ENCODE measurements at places on chromosomes 12 and 14. TPM values are rescaled to one million over a fixed set of nuclear protein-coding genes. Genes with fewer than 3 reads are reported as not detected.

Gene GAPDH
- total RNA-seq, result 4,140 TPM

Gene LMNTD1
- total RNA-seq, result not detected

Gene ACSS3
- total RNA-seq, result 0.35 TPM

Gene OAS1
- 43.9 TPM for total RNA-seq

Gene ARHGAP9
- total RNA-seq, result 4.5 TPM

Gene SOX5
- 0.53 TPM for total RNA-seq

- H3K4me3 ChIP-seq, result no peak overlapping the region
- no peak for DNase-seq
- H3K36me3 ChIP-seq, result no peaks in the 10 kb centered on the region
- no peaks in the 10 kb centered on the region for H3K27me3 ChIP-seq
- no peak overlapping the region for H3K27ac ChIP-seq
- H3K4me1 ChIP-seq, result peaks cover 5% of the 10 kb centered on the region
These were observed 4.2 kb upstream of the PLEKHA5 start for GRCh38 chr12:19125325-19125724.

DNA sequence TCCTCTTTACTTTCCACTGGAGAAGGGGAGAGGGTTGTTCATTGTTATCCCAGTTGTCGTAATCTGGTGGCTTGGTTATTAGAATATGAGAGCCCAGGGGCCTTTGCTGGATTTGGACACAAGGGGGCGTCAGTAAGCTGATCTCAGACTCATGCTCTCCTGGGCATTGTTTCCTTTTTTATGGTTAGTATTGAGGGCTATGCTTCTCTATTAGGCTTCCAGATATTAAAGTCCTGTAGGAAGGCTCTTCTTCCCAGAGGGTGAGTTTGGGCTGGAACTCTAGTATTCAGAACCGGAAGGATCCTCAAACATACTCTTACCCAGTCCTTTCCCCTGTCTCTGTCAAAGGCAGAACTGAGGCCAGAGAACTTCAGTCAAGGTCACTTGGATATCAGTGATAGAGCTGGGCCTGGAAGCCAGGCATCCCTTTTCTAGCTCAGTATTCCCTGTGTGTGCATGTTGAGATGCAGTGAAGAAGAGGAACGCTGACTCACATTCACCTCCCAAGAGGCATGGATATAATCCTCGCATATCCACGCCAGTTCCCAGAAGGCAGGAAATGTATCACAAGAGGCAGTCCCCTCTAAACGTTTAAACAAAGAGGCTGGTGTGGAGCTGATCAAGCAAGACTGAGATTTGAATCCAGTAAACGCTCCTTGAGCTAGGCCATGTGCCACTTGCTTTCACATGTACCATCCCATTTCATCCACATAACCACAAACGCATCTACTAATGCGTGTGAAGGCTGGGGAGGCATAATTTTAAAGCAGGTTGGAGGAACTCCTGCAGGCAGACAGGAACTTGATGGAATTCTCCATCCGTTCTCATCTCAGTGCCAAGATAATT, 41.6 kb downstream of the UBE3B start:
- H3K36me3 ChIP-seq, result peaks cover 100% of the 10 kb centered on the region
- peak overlapping the region; percentile 58 for H3K27ac ChIP-seq
- H3K4me3 ChIP-seq, result no peak overlapping the region
- DNase-seq, result no peak

DNA sequence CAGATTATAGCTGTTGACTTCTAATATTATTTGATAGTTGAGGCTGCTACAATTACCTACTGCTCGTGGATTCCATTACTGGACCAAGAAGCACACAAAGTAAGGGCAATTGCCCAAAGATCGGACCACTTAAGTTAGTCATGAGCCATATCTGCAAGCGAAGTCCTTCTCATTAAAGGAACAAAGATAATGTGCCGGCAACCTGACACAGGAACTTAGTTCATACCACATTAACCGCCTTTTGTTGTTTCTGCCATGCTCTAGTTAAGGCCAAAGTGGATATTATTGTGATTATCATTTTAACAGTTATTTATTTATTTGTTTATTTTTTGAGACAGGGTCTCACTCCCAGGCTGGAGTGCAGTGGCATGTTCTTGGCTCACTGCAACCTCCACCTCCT, 38.1 kb upstream of the TMED10 start:
- no peak for DNase-seq
- H3K4me1 ChIP-seq, result no peaks in the 10 kb centered on the region
- no peaks in the 10 kb centered on the region for H3K36me3 ChIP-seq
- no peaks in the 10 kb centered on the region for H3K27me3 ChIP-seq
- no peak overlapping the region for H3K27ac ChIP-seq

- no peak overlapping the region for H3K4me3 ChIP-seq
- H3K27ac ChIP-seq, result no peak overlapping the region
- H3K27me3 ChIP-seq, result no peaks in the 10 kb centered on the region
- H3K36me3 ChIP-seq, result no peaks in the 10 kb centered on the region
- H3K4me1 ChIP-seq, result no peaks in the 10 kb centered on the region
These were observed 300.9 kb downstream of the SOX5 start for GRCh38 chr12:23648546-23648945.

DNA sequence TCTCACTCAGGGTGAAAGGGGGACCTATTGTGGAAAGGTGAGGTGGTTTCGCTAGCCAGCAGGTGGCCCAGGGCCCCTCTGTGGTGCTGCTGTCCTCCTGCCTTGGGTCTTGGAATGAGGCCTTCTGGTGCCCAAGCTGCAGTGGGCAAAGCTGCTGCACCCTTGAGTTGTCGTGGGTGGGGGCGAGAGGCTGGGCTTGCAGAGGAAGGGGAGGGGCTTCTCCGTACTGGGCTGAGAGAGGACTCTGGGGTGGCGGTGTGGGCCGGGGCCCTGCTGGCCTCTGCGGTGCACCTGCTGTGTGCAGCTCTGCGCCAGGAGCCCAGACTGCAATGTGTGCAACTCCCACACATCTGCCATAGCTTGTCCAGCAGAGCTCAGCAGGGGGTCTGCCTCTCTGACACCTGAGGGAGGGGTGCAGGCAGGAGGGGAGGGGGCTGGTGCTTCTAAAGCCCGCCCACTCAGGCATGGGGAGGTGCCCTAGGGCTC, 145.8 kb downstream of the KIF26A start:
- no peak overlapping the region for H3K27ac ChIP-seq
- no peaks in the 10 kb centered on the region for H3K27me3 ChIP-seq
- no peak overlapping the region for H3K4me3 ChIP-seq
- no peaks in the 10 kb centered on the region for H3K4me1 ChIP-seq

GRCh38 chr12:7493006-7493405, 10.6 kb downstream of the CD163 start:
- H3K36me3 ChIP-seq, result no peaks in the 10 kb centered on the region
- DNase-seq, result no peak
- no peak overlapping the region for H3K27ac ChIP-seq
- H3K27me3 ChIP-seq, result no peaks in the 10 kb centered on the region
- H3K4me3 ChIP-seq, result no peak overlapping the region
- H3K4me1 ChIP-seq, result no peaks in the 10 kb centered on the region

DNA sequence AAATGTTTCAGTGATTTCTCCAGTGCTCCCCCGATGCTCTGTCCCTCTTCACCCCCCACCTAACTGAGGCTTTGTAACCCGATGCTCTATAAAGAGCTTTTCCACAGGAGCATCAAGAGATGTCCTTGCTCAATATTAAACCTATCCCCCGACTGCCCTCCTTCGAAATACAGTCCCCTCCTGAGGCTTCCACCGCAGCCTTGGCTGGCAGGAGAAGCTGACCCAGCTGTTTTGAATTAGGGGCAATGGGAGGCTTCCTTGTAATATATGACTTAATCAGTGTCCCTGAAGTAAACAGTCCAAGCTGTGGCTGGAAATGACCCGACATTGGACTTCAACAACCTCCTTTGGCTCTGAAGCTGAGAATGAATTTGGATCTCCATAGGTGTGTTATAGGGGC, 62.4 kb downstream of the TMEM30B start:
- H3K36me3 ChIP-seq, result no peaks in the 10 kb centered on the region
- no peak overlapping the region for H3K4me3 ChIP-seq
- H3K27ac ChIP-seq, result no peak overlapping the region

DNA sequence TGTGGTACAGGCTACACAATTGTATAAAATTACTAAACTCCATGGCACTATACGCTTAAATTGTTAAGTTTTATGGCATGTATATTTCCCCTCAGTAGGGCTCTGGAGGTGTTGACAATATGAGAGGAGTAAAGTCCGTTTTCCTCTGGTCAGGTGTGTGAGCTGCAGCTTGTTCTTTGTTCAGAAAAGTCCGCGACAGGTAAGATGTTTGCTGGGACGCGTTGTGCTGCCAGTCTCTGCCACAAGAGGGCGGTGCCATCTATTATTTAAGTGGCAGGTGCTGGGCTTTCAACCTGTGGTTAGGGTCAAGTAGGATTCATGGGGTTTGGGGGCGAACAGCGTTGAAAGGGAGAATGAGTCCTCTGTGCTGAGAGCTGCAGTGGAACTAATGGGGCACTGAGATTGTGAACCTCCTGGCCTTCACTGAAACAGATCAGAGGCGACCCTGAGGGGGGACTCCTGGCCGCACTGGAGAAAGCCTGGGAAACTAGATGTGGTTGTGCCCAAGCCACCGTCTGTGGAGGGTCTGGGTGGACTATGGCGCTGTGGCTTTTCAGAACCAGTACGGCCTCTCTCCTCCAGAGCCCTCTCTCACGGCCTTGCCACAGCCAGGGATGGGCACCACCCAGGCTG, 179.0 kb downstream of the SLC15A4 start:
- no peaks in the 10 kb centered on the region for H3K4me1 ChIP-seq

DNA sequence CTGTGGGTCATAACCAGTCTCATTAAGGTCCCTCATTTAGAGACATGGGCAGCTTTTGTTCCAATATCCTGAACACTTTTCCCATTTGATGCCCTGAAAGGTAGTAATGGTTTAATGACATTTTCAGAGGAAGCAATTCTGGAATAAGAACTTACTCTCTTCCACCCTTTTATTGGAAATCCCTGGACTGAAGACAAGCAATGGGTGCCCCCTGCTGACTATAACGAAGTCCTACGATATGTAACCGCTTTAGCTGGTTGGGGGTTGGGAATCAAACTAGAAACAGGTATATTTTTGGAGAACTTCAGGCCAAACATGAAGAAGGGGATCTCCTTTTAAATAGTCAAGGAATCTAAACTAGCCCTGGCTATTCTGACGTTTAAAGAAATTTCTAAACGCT, 20.5 kb downstream of the SARNP start:
- no peaks in the 10 kb centered on the region for H3K4me1 ChIP-seq
- H3K27ac ChIP-seq, result no peak overlapping the region
- DNase-seq, result no peak
- no peak overlapping the region for H3K4me3 ChIP-seq
- H3K36me3 ChIP-seq, result peaks cover 100% of the 10 kb centered on the region

DNA sequence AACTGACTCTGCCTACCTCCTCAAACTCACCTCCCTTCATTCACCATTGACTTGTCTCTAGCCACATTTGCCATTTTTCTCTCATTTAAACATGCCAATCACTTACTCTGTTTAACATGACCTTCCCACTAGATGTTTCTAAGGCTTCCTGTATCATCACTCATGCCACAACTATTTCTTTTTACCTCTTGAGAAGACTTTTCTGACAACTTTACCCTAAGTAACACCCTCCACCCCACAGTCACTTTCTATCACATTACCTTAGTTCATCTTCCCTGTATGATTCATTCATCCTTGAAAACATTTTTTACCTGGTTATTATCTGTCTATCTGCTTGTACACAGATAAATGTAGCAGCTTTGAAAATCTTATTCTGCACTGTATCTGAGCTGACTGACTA, 19.4 kb downstream of the PLCZ1 start:
- DNase-seq, result no peak
- H3K27me3 ChIP-seq, result no peaks in the 10 kb centered on the region
- H3K4me1 ChIP-seq, result no peaks in the 10 kb centered on the region

DNA sequence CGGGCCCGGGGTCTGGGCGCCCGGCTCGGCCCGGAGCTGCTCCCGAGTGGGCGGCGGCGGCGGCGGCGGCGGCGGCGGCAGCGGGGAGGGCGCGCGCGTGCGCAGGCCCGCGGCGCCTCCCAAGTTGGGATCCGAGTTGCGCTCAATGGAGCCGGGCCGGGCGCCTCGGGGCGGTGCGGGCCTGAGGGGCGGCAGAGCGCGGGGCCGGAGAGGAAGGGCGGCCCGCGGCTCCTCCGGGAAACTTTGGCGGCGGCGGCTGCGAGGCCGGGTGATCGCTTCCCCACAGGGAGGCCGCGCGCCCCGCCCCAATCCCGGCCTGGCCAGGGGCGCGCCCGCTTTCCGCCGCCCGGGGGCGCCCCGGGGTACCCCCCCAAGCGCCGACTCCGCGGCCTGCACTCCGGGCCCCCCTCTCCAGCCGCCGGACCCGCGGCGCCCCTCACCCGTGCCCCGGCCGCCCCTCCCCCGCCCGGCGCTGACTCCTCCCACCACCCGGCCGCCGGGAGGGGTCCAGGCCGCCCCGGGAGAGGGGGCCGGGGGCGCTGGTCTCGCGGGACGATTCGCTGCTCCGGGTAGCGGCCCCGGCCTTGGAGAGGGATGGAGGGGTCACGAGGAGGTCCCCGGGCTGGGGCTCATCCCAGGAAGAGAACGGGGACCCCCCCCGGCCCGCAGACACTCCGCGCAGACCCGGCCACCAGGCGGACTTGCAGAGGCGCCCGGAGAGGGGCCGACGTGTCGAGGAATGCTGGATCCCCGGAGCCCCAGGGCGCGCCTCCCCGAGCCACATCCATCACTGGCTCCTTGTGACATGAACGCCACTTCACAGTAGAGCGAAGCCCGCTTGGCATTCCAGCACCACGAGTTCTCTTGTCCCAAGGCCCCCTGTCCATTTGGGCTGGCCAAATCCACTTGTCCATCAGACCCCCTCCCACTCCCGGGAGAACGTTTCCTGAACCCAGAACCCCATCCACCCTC, at the start of gene RILPL1:
RILPL1 (minus strand) TSS at position 48 of the 972 bp plus-strand sequence. CDS start 237 bp downstream, outside the sequence.
- peak within 1 kb of the TSS; percentile 88 for H3K4me3 ChIP-seq
- DNase-seq, result no peak
- H3K27me3 ChIP-seq, result no peaks in the 10 kb centered on the region
- peak within 1 kb of the TSS; percentile 93 for H3K27ac ChIP-seq

DNA sequence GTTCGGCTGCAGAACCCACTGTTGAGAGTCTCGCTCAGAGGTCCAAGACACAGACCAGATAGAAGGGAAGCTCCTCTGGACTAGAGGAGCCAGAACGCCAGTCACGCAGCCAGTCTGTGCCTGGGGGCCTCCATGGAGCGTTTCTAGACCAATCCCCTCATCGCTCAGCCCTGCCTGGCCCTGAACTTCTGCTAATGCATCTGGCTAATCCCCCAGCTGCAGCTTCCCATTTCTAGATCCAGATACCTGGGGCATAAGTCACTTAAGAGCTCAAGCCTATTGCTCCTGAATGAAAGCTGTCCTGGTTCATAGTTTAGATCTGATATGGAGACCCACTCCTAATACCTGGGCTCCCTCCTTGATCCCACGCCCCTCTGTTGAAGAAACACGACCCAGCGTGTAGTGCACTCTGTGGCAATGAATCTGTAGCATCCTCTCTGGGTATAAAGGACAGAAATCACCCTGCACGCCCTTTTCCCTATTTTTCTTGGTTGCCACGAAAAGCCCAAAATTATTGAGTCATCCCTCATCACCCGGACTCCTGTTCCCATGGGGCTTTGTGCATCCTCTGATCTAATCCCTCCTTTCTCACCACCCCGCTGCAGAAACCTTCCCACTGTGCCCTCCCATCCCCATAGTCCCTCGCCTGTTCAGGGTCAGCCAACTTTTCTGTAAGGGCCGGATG, 341.6 kb upstream of the FKBP4 start:
- no peak for DNase-seq
- H3K27ac ChIP-seq, result no peak overlapping the region
- H3K36me3 ChIP-seq, result no peaks in the 10 kb centered on the region
- no peaks in the 10 kb centered on the region for H3K27me3 ChIP-seq

- H3K27me3 ChIP-seq, result no peaks in the 10 kb centered on the region
- H3K36me3 ChIP-seq, result no peaks in the 10 kb centered on the region
- H3K27ac ChIP-seq, result no peak overlapping the region
- H3K4me1 ChIP-seq, result no peaks in the 10 kb centered on the region
- DNase-seq, result no peak
- no peak overlapping the region for H3K4me3 ChIP-seq
These were observed 69.8 kb upstream of the ESRRB start for GRCh38 chr14:76306131-76306530.

All from esophagus squamous epithelium (tissue), 5 donors.